ENCODE measurements at places on chromosomes 2 and 18. TPM values are rescaled to one million over a fixed set of nuclear protein-coding genes. Genes with fewer than 3 reads are reported as not detected.
A peak's percentile ranks its signal among the peaks of the same experiment; 100 is the strongest.

- peaks cover 9% of the 10 kb centered on the region for H3K4me1 ChIP-seq
- peaks cover 4% of the 10 kb centered on the region for H3K36me3 ChIP-seq
- H3K4me3 ChIP-seq, result no peak overlapping the region
- no peak overlapping the region for H3K27ac ChIP-seq
- no peak for DNase-seq
Observed at GRCh38 chr18:75161256-75162028, 47.5 kb downstream of the PTGR3 start.

GRCh38 chr18:70454704-70455322 is 166.0 kb downstream of the SOCS6 start:
- H3K27ac ChIP-seq, result no peak overlapping the region
- peaks cover 4% of the 10 kb centered on the region for H3K27me3 ChIP-seq
- H3K4me1 ChIP-seq, result no peaks in the 10 kb centered on the region

DNA sequence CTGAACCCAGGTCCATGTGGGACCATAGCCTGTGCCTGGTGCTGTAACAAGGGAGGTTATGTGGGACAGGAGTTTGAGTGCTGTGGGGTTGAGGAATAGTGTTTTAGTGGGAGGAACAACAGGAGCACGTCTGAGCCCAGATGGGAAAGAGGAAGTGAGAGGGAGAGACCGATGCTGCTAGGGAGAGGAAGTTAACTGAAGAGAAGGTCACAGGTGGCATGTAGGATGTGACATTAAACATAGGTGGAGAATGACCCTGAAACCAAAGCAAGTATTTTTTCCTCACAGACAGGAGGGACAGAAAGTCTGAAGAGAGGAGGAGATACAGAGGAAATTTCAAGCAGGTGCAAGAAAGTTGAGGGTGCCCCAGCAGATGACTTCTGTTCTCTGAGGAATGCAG is 87.8 kb downstream of the ACOXL start:
- H3K4me1 ChIP-seq, result no peaks in the 10 kb centered on the region
- DNase-seq, result no peak
- peaks cover 18% of the 10 kb centered on the region for H3K27me3 ChIP-seq

DNA sequence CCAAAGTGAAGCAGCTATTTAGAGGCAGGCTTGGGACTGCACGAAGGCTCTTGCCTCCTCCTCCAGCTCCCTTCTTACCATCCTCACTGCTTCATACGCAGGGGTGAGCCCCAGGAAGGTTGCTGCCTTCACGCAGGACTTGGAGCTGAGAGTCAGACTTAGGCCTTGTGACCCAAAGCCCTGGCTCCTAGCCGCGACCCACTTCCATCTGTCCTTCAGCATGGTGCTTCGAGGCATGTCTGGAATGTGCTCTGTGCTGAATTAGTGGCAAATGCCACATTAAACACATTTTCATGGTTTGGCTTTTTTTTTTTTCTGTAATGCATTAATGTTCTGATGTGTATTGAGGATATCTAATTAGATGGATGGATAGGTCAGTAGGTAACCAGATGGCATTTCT is 37.5 kb downstream of the ITGB1BP1 start:
- peaks cover 21% of the 10 kb centered on the region for H3K36me3 ChIP-seq
- no peak for DNase-seq
- H3K27ac ChIP-seq, result no peak overlapping the region
- H3K4me3 ChIP-seq, result no peak overlapping the region
- no peaks in the 10 kb centered on the region for H3K27me3 ChIP-seq

GRCh38 chr2:8251856-8252255 is 430.0 kb upstream of the ID2 start:
- peaks cover 12% of the 10 kb centered on the region for H3K4me1 ChIP-seq
- no peak overlapping the region for H3K4me3 ChIP-seq
- H3K27ac ChIP-seq, result no peak overlapping the region
- no peaks in the 10 kb centered on the region for H3K27me3 ChIP-seq
- no peak for DNase-seq
- H3K36me3 ChIP-seq, result peaks cover 3% of the 10 kb centered on the region

- H3K4me3 ChIP-seq, result peak overlapping the region; percentile 98
- H3K36me3 ChIP-seq, result no peaks in the 10 kb centered on the region
- peaks cover 29% of the 10 kb centered on the region for H3K4me1 ChIP-seq
- H3K27me3 ChIP-seq, result peaks cover 6% of the 10 kb centered on the region
- no peak for DNase-seq
Observed at GRCh38 chr2:231780123-231780908, 766 bp downstream of the PDE6D start.

- H3K36me3 ChIP-seq, result peaks cover 63% of the 10 kb centered on the region
- no peak for DNase-seq
- H3K27ac ChIP-seq, result no peak overlapping the region
- H3K27me3 ChIP-seq, result no peaks in the 10 kb centered on the region
- no peak overlapping the region for H3K4me3 ChIP-seq
Observed at GRCh38 chr2:3512086-3512485, 7.2 kb downstream of the ADI1 start.

DNA sequence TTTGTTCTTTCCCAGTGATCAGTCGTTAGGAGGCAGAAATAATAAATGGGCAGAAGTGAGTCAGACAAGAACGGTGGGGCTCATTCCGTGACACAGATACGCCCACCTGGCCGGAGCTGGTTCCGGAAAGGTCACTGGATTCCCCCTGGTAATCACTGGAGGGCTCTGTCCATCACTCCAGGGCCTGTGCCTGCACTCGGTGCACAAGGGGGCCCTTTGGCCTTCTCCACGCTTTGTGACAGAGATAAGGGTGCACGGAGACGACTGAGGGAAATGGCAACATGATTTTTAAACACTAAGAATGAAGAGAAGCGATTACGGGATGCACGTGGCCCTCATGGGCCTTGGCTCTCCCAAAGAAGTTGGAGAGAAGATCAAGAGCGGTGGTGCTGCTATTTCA is 84.4 kb downstream of the PTGR3 start:
- no peak overlapping the region for H3K4me3 ChIP-seq
- no peak for DNase-seq
- H3K27ac ChIP-seq, result no peak overlapping the region
- H3K36me3 ChIP-seq, result no peaks in the 10 kb centered on the region
- H3K27me3 ChIP-seq, result peaks cover 4% of the 10 kb centered on the region

GRCh38 chr2:224562831-224563230 is 22.3 kb downstream of the CUL3 start:
- no peak overlapping the region for H3K27ac ChIP-seq
- H3K36me3 ChIP-seq, result peaks cover 41% of the 10 kb centered on the region
- DNase-seq, result no peak

GRCh38 chr2:157336137-157337010 is 10.8 kb upstream of the ERMN start:
- no peak overlapping the region for H3K4me3 ChIP-seq
- H3K4me1 ChIP-seq, result no peaks in the 10 kb centered on the region
- no peak for DNase-seq
- no peak overlapping the region for H3K27ac ChIP-seq
- H3K27me3 ChIP-seq, result no peaks in the 10 kb centered on the region

- no peak for DNase-seq
- peak overlapping the region; percentile 18 for H3K4me3 ChIP-seq
- H3K27me3 ChIP-seq, result peaks cover 4% of the 10 kb centered on the region
- H3K4me1 ChIP-seq, result peaks cover 66% of the 10 kb centered on the region
- H3K27ac ChIP-seq, result peak overlapping the region; percentile 17
- H3K36me3 ChIP-seq, result no peaks in the 10 kb centered on the region
Observed at GRCh38 chr2:236745420-236746210, 176.0 kb downstream of the ACKR3 start.

DNA sequence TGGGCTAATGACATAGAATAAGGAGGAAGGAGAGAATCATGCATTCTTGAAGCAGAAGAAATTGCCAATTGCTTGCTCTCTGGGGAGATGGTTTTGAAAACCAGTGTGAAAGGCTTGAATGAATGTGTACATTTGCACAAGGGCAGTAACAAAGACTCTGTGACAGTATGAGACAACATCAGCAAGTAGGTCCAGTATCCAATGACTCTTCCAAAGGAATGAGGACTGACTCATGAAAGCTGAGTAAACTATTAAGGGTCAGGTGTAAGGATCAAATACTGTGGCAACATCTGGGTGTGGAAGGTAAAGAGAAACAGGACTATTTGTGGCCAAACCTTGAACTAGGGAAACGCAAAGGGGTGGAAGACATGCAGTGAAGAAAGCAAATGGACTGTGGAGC is 886.0 kb upstream of the CHAC2 start:
- no peak overlapping the region for H3K4me3 ChIP-seq
- peaks cover under 1% of the 10 kb centered on the region for H3K27me3 ChIP-seq
- no peak for DNase-seq
- peaks cover 4% of the 10 kb centered on the region for H3K4me1 ChIP-seq
- no peak overlapping the region for H3K27ac ChIP-seq

GRCh38 chr2:161353543-161353942 is 45.3 kb downstream of the PSMD14 start:
- no peak for DNase-seq
- H3K27ac ChIP-seq, result peak overlapping the region; percentile 35
- H3K36me3 ChIP-seq, result no peaks in the 10 kb centered on the region
- H3K4me1 ChIP-seq, result peaks cover 15% of the 10 kb centered on the region
- no peak overlapping the region for H3K4me3 ChIP-seq

- peaks cover 24% of the 10 kb centered on the region for H3K27me3 ChIP-seq
- H3K27ac ChIP-seq, result no peak overlapping the region
- H3K4me1 ChIP-seq, result peaks cover 5% of the 10 kb centered on the region
- no peaks in the 10 kb centered on the region for H3K36me3 ChIP-seq
Observed at GRCh38 chr2:136206613-136207012, 88.7 kb upstream of the CXCR4 start.

DNA sequence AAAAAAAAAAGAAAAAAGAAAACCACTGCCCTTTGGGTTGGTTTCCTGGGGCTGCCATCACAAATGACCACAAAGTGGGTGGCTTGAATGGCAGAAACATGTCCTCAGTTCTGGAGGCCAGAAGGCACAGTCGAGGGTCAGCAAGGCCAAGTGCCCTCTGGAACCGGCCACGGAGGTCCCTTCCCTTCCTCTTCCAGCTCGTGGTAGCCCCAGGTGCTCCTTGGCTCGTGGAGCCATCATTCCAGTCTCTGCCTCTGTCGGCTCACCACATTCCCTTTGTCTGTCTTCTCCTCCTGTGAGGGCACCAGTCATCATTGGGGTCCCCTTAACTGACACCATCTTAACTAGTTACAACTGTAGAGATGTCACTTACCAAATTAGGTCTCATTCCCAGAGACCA is 8.5 kb upstream of the NFATC1 start:
- H3K4me1 ChIP-seq, result no peaks in the 10 kb centered on the region
- peaks cover 42% of the 10 kb centered on the region for H3K27me3 ChIP-seq
- H3K27ac ChIP-seq, result no peak overlapping the region

The CXCR2 gene
- not detected for total RNA-seq

The LYG2 gene
- total RNA-seq, result not detected

The GCA gene
- total RNA-seq, result 21.1 TPM

The ACADL gene
- 2.1 TPM for total RNA-seq

The GBX2 gene
- 2.1 TPM for total RNA-seq

The SLC9A2 gene
- total RNA-seq, result 6.3 TPM

The GPR45 gene
- total RNA-seq, result not detected

Data from type B pancreatic cell (in vitro differentiated cells).